ENCODE measurements at places on chromosomes 4 and X.
A peak's percentile ranks its signal among the peaks of the same experiment; 100 is the strongest.

- DNase-seq = no peak
These were observed 39.5 kb downstream of the SORBS2 start for GRCh38 chr4:185772391-185773093.

- DNase-seq = no peak
These were observed 18.8 kb downstream of the GRPR start for GRCh38 chrX:16142246-16142558.

DNA sequence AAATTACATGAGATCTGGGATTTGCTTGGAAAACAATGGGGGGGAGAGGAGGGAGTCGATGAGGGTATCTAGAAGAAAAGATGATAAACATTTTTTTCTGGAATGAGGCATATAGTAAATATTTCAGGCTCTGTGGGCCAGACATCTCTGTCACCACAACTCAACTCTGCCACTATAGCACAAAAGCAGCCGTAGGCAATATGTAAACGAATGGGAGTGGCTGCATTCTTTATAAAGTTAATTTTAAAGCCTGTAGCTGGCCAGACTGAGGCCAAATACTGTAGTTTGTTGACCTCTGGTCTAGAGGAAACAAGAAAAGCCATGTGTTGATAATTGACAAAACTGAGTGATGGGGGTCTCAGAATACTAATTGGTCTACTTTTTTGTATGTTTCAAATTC lies 14.1 kb upstream of the TCEANC start:
- no peak for DNase-seq

DNA sequence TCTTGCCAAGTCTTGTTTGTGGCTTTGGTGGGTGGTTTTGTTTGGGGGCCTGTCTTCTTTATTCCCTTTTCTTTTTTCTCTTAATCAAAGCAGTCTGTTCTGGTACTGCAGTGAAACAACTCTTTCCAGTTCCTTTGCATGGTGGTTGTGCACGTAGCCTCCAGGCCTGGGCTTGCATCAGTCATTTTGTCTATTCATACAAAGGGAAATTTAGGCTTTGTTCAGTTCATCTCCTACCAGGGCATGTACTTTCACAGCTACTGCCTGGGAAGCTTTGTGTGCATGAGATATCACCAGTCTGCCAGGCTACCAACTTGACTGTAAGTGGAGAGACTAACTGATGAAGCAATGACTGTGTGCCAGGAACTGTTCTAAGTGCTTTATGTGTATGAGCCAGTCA lies 8.5 kb downstream of the TRIM2 start:
- DNase-seq = no peak

- no peak for DNase-seq
These were observed 255.1 kb downstream of the C4orf33 start for GRCh38 chr4:129350834-129351721.

DNA sequence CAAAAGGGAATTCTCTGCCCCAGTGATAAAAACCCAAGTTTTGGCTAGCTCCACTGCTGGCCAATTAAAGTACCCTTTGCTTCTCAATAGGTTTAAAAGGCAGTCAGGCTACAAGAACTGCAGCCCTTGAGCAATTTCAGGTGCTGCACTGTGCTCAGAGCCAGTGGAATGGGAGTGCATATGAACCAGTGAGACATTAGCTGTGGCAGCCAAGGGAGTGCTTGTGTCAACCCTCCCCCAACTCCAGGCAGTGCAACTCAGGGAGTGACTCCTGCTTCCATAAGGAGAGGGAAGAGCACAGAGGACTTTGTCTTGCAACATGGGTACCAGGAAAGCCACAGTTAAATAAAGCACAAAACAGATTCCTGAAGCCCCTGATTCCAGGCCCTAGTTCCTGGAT lies 61.6 kb upstream of the VAMP7 start:
- DNase-seq = peak; percentile 6

- DNase-seq = no peak
These were observed 659.8 kb upstream of the DIPK2B start for GRCh38 chrX:45860450-45860849.
